ENCODE measurements at places on chromosomes 16 and 17.
A peak's percentile ranks its signal among the peaks of the same experiment; 100 is the strongest.

- no peak for DNase-seq
Measured at GRCh38 chr17:59377410-59377809, 46.0 kb downstream of the YPEL2 start.

- DNase-seq: peak; percentile 30
Measured at GRCh38 chr17:63881935-63882601, at the start of gene GH2. Gene GH2 (minus strand): TSS chr17:63881944. CDS start chr17:63881801, 143 bp downstream.

- peak; percentile 36 for DNase-seq
Measured at GRCh38 chr17:44222112-44222869, 2.8 kb upstream of the UBTF start.

GRCh38 chr17:5591966-5592365 lies 7.7 kb upstream of the NLRP1 start:
- no peak for DNase-seq

DNA sequence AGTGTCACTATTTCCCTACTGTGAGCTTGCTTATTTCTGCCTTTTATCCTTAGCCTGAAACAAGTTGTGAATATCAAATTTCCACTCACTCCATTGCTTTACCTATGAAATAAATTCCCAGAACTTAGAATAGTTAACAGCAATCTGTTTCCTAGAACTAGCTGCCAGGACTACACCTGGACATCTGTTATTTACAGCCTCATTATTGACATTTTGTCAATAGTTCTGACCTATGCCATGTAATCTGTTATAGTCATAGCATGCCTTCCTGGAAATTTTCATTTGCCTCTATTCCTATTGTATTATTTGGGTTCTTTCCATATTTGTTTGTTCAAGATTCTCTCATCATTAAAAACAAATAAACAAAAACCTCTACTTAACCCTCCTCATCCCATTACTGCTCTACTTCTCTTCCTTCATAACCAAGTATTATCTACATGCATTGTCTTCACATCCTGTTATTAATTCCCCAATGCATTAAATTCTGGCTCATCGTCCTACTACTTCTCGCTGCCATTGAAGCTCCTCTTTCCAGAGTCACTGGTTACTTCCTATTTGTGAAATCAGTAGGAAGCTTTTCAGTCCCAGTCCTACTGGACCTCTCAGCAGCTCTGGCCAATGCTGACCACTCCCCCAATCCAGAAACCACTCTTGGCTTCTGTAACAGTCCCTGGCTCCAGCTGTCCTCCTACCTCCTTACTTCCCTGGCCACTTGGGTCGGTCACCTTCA lies 55.3 kb downstream of the PIGL start:
- DNase-seq: no peak

GRCh38 chr17:28293994-28294393 lies 25.0 kb upstream of the TMEM97 start:
- no peak for DNase-seq

- no peak for DNase-seq
Measured at GRCh38 chr16:4639899-4640509, 15.4 kb downstream of the MGRN1 start.

GRCh38 chr17:21285164-21286065 lies 904 bp downstream of the MAP2K3 start:
- no peak for DNase-seq

- DNase-seq: no peak
Measured at GRCh38 chr16:1194665-1195392, 30.2 kb downstream of the TPSG1 start.

DNA sequence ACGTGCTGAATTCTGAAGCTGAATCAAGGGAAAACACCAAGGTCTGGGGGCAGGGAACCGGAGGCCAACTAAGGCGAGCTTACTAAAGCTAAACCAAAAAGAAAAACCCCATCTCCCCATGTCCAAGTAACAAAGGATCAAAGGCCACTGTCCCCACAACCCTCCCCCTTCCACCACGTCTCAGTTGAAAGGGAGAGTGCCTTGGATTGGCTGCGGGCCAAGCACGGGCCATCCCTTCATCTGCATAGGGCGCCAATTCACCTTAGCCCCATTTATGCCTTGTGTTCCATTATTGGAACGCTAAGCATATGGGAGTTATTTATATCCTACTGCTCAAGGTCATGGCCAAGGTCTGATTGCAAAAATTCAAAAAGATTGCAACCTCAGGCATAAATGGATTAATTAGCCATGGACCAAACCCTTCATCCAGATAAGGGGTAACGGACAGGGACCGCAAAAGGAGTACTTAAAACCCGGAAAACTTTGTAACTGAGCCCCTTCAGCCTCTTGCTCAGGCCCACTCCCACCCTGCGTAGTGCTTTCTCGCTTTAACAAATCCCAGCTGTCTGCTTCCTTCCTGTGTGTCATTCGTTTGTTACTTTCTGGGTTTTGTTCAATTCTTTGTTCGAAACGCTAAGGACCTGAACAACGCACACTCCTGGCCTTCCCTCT lies 740 bp upstream of the ATP6V0D1 start:
- peak; percentile 14 for DNase-seq

GRCh38 chr17:80703142-80703478 lies 158.5 kb downstream of the RPTOR start:
- peak; percentile 36 for DNase-seq

Data from central memory CD4-positive, alpha-beta T cell (primary cell).